ENCODE measurements at places on chromosomes 13 and 19.

DNA sequence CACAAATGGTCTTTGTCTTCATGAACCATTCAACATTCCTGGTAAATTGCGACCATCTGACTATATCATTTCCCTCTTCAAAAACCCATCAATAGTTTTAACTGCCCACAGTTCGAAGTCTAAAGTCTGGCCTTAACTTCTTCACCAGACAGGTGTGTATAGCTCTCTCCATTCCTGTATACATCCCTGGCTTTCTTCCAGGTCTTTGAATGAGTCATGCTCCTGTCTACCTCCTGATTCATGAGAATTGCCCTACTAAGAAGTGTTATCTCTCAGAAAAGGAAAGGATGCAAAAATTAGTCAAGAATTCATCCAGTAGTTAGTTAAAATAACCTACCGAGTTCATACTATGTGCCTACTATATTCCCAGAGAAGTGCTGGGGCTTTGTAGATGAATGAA, 225.0 kb downstream of the TBC1D4 start:
- peak; percentile 43 for DNase-seq

DNA sequence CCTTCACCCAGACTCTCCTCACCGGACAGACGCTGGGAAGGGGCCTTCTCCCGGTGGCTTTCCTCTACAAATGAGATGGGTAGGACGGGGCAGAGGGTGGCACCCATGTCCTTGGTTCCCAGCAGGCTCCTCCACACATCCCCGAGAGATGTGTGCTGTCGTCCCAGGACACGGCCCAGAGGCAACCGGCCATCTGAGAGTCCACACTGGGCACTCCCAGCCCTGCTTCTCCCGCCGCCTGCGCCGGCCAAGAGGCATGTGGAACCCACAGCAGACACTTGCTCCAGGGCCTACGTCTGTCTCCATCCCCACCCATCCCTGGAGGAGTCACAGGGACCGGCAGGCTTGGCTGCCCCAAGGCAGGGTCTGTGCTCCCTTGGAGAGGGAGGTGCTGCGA, 179.9 kb downstream of the KDM4B start:
- DNase-seq, result no peak

- no peak for DNase-seq
Measured at GRCh38 chr19:15045506-15045905, 3.8 kb upstream of the CASP14 start.

- DNase-seq, result no peak
Measured at GRCh38 chr13:32861304-32861703, 154.9 kb upstream of the KL start.

DNA sequence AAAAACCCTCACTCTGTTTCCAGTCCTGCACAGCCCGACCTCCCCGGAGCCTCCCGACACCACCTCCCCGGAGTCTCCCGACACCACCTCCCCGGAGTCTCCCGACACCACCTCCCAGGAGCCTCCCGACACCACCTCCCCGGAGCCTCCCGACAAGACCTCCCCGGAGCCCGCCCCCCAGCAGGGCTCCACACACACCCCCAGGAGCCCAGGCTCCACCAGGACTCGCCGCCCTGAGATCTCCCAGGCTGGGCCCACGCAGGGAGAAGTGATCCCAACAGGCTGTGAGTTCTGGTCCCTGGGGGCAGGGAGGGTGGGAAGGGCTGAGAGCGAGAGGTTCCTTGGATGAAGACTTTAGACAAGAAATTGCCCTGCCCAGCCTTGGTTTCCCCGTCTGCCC, 5.4 kb downstream of the MADCAM1 start:
- DNase-seq, result no peak

DNA sequence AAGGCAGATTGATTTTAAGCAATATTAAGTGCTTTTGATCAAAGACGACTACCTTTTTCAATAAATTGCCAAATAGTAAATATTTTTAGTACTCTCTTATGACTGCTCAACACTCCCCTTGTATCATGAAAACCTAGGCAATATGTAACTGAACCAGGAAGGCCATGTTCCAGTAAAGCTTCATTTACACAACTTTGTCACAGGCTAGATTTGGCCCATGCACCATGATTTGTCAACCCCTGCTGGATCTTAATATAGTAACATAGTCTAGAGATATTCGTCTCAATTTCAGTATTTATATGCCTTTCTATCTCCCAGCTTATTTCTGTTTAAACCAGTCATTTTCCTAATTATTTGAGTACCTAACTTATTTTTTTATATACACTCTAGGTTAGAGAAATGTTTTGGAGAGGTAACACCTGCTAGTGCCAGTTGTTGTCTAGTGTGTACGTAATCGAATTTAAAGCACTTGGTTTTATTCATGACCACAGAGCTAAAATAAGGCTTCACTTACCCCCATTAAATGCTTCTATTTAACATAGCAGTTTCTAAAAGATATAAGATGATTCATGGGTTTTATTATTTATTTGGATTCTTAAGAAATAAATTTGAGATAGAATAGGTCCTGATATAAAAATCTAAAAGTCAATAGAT, 21.0 kb downstream of the TPP2 start:
- DNase-seq, result no peak

- no peak for DNase-seq
Measured at GRCh38 chr13:95970878-95971277, 82.3 kb downstream of the UGGT2 start.

GRCh38 chr13:100209857-100210825, 121.2 kb downstream of the PCCA start:
- no peak for DNase-seq

DNA sequence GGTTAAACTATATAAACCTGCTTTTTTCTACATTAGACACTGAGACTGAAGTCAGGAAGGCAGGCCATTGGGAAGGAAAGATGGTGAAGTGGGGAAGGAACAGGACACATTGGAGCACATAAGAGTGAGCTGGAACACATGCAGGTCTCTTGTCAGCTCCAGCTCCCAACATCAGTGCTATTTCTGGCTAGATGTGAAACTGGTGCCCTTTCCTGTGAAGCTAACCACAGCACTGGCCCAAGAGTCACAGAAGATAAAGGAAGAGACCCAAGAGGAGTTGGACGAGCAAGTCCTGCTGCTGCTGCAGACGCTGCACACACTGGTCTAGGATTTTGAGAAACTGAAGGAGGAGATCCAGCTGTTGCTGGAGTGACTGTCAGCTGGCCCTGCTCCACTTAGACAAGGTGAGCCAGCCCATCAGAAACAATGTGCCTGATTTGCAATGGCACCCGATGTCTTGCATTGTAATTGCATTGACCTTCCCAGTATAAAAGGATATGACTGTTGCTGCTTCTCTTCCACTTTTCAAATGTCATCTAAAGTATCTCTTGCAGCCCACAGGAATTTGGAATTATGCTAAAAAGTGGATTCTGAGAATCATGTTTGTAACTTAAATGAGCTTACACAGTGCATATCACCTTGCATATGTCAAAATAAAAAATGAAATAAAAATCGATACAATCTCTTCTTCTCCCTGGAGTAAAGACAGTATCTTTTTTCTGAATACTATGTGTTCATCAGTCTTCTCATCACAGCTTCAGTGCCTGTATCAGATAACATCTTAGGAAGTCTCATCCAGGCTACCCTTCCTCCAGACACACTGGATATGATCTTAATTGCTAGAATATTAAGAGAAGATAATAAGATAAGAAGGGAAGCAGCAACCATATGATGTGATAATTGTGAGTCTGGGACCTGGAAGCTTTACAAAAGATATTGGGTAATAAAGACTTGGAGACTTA, 230.7 kb upstream of the SPRY2 start:
- DNase-seq, result no peak

DNA sequence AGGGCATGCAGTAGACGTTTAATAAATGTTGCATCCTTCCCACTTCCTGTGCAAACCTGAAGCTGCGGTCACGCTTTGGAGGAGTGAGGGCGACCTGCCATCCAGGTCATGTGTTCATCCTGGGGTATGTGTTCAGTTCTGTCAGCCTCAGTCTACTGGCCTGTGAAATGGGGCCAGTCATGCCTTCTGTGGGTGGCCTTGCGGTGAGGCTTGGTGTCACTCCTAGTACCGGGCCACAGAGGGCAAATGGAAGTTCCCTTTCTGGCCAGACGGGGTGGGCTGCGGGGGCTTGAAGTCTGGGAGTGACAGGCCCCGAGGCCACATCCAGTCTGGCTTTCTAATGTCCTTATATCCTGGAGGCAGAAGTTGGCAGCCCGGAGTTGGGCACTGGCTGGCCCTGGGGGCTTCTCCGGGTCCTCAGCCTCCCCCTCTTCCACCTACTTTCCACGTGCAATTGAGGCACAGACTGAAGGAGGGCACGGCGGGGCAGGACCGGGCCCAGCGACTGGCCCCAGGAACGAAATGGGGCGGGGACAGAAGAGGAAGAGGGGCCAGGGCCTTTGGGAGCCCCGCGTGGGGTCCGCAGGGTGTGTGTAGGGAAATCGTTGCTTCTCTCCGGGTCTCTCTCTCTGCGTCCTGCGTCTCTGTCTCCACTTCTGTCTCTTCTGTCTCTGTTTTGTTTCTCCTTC, 11.1 kb downstream of the PDE4A start:
- no peak for DNase-seq

DNA sequence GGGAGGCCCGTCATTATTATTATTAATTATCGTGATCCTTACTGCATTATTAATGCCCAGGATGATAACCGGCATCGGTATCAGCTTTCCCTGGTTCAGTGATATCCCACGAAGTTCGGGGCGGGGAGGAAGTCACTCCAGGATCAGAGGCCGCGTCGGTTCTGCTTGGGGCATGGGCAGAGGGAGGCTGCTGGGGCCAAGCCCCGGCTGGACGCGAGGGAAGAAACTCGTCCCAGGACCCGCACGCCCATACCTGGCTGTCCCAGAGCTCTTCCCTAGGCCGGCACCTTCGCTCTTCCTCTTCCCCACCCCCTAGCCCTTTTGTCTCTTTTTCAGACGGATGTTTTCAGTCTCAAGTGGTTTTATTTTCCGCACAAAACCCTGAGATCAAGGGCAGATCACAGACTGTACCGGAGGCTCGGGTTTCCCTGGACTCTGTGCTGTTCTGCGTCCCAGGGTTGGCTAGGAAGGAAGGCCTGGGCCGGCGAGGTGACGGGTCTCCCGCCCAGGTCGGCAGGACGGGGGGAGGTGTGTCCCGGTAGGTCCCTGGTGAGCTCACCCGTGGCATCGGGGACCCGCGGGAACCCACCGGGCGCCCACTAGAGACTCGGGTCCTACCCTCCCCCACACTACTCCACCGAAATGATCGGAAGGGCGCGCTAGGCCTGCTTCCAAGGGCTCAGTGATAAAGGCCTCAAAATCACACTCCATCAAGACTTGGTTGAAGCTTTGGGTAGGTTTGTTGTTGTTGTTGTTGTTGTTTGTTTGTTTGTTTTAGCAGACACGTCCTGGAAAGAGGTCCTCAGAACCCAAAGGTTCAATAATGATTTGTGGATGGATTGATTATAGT, 7.9 kb downstream of the ZIC2 start:
- DNase-seq, result no peak

DNA sequence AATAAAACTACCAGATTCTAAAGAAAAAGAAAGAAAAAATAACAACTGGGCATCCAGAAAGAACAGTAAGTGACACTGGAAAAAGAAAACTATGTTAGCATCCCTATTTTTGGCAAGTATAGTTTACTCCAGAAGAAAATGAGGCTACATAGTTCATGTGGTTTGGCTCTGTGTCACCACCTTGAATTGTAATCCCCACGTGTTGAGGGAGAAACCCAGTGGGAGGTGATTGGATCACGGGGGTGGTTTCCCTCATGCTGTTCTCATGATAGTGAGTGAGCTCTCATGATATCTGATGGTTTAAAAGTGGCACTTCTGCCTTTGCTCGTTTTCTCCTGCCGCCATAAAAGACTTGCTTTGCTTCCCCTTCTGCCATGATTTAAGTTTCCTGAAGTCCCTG, 76.9 kb downstream of the ITGBL1 start:
- no peak for DNase-seq

DNA sequence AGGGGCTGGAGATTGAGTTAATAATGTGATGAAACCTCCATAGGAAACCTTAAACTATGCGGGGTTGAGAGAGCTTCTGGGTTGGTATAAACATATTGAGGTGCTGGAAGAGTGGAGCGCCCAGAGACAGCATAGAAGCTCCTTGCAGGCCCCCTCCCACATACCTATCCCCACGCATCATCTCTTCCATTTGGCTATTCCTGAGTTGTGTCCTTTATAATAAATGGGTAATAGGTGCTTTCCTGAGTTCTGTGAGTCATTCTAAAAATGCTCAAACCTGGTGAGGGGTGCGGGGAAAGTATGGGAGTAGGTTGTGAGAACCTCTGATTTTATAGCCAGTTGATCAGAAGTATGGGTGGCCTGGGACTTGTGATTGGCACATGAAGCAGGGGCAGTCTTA, 14.6 kb downstream of the CCDC122 start:
- no peak for DNase-seq

DNA sequence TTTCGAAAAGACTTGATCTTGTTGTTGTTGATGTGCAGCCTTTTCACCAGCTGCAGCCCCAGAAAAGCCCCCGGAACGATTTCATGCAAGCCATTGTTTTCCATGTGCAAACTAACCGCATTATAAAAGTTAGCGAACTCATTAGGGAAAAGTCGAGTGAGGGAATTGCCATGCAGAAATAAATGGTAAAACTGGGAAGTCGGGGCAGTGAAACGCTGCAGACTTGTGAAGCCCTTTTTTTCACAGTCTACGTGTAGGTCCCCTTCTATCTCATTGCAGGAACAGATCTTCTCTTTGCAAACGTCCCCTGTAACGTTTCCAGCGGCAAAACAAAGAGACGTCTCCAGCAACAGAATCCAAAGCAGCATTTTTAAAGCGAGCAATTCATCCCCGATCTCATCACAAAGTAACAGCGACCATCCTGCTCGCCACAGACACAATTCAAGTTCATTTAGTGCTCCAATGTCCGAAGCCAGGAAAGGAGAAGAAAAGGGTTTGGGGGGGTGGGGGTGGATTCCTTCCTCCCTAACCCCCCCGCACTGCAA, 1.1 kb downstream of the SLITRK1 start:
- DNase-seq, result no peak

DNA sequence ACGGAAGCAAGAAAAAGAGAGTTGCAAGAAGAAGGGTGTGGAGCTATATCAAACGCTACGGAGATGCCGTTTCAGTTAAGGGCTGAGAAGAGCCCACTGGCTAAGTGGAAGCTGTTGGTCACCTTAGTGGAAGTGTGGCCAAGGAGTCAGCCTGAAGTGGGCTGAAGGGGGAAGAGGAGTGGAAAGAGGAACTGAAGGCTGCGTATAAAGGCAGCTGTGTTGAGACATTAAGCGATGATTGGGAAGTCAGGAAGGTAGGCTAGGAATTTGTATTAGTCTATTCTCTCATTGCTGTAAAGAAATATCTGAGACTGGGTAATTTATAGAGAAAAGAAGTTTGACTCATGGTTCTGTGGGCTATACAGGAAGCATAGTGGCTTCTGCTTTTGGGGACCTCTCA, 14.1 kb upstream of the FRY start:
- no peak for DNase-seq

GRCh38 chr13:30053939-30054338, 203.5 kb upstream of the UBL3 start:
- DNase-seq, result no peak

DNA sequence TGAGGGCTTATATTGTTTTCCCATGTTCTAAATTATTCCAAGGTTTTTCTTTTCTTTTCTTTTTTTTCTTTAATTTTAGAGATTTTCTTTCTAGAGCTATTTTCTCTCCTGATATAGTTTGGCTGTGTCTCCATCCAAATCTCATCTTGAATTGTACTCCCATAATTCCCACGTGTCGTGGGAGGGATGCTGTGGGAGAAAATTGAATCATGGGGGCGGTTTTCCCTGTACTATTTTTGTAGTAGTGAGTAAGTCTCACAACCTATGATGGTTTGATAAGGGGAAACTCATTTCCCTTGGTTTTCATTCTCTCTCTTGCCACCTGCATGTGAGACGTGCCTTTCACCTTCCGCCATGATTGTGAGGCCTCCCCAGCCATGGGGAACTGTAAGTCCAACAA, 1906.4 kb upstream of the PRR20A start:
- DNase-seq, result no peak

All from PC-9 (cell line).